ENCODE measurements at places on chromosomes 2 and 18. TPM values are rescaled to one million over a fixed set of nuclear protein-coding genes. Genes with fewer than 3 reads are reported as not detected.
A peak's percentile ranks its signal among the peaks of the same experiment; 100 is the strongest.

The IL1RL2 gene
- total RNA-seq: 0.33 TPM

The TMEM200C gene
- not detected for total RNA-seq

The PPM1G gene
- 191 TPM for total RNA-seq

The WIPF1 gene
- 317 TPM for total RNA-seq

The SULT1C2 gene
- not detected for total RNA-seq

The VWC2L gene
- total RNA-seq: not detected

The SLC30A3 gene
- total RNA-seq: 0.33 TPM

The AFF3 gene
- total RNA-seq: 0.53 TPM

DNA sequence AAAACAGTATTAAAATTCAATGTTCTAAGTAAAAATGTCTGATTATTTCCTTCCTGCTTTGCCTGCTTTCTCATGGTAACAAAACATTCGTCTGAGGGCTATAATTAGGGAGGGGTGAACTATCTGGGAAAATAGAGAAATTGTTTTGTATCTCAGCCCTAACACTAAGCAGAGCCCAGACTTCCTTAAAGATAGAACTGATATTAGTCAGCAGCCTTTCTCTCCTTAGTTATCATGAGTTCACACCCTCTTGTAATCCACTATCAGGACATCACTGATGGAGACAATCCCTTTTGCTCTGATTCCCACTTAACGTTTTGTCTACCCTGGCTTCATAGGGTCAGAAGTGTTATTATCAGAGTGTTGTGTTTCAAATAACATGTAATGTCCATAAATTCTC lies 701.1 kb upstream of the ZEB2 start:
- DNase-seq: no peak
- no peak overlapping the region for H3K4me3 ChIP-seq
- no peaks in the 10 kb centered on the region for H3K4me1 ChIP-seq

DNA sequence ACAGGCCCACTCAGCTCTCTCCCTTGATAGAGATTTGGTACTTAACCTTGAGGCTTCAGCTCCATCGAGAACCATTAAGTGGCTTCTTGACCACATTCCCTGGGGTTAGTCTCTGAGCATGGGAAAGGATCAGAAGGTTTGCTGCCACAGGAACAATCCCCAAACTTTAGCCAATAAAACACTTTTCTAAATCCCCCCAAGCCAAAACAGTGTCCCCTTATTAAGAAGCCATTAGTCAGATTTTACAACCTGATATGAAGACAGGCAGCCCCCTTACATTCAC lies 37.7 kb upstream of the SLC8A1 start:
- peak overlapping the region; percentile 20 for H3K4me3 ChIP-seq
- H3K27ac ChIP-seq: no peak overlapping the region
- no peaks in the 10 kb centered on the region for H3K4me1 ChIP-seq
- no peaks in the 10 kb centered on the region for H3K36me3 ChIP-seq
- DNase-seq: no peak

DNA sequence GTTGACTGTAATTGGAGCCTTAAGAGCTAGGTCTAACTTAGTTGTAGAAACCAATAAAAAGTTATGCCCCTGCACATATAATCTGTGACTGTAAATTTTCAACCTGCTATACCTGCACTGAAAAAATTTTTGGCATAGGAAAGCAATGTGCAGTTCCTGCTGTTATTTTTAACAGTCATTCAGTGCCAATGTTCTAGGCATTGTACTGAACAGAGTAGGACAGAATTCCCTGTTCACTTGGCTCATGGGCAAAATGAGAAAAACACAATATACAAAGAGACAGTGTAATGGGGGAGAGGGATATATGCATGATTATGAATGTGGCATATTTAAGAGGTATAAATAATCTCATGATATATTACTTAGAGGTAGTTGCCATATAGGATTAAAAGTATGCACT lies 458.0 kb downstream of the TGIF1 start:
- no peak overlapping the region for H3K27ac ChIP-seq
- H3K4me3 ChIP-seq: no peak overlapping the region
- H3K4me1 ChIP-seq: no peaks in the 10 kb centered on the region
- H3K36me3 ChIP-seq: no peaks in the 10 kb centered on the region

DNA sequence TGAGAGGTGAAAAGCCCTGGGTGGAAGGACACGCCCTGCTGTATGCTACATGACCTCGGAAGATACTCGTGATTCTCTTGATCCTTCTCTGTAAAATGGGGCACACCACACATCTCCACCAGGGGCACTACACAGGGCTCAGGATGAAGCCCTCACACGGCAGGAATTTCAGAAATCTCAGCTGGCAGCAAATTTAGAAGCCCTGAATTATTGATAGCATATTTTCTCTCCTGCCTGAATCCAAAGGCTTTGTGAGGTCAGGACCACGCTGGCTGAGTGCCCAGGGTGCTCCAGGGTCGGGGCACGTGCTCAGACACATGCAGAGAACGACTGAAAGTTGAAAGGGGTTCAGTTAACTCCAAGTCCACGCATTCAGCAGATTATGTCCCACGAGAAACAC lies 42.1 kb upstream of the GALR1 start:
- no peak overlapping the region for H3K4me3 ChIP-seq
- H3K4me1 ChIP-seq: peaks cover 38% of the 10 kb centered on the region
- no peaks in the 10 kb centered on the region for H3K36me3 ChIP-seq
- peak; percentile 41 for DNase-seq

GRCh38 chr2:141201016-141201565 lies 929.7 kb downstream of the LRP1B start:
- no peak overlapping the region for H3K4me3 ChIP-seq
- DNase-seq: no peak
- H3K27me3 ChIP-seq: no peaks in the 10 kb centered on the region
- H3K27ac ChIP-seq: no peak overlapping the region

- no peaks in the 10 kb centered on the region for H3K36me3 ChIP-seq
- no peak for DNase-seq
- H3K4me1 ChIP-seq: no peaks in the 10 kb centered on the region
- H3K27me3 ChIP-seq: no peaks in the 10 kb centered on the region
- H3K4me3 ChIP-seq: no peak overlapping the region
These were observed 28.4 kb downstream of the AOX1 start for GRCh38 chr2:200614249-200614648.

- no peak for DNase-seq
- H3K27ac ChIP-seq: peak overlapping the region; percentile 48
- peak overlapping the region; percentile 93 for H3K4me3 ChIP-seq
- H3K27me3 ChIP-seq: peaks cover 5% of the 10 kb centered on the region
- H3K4me1 ChIP-seq: peaks cover 13% of the 10 kb centered on the region
- no peaks in the 10 kb centered on the region for H3K36me3 ChIP-seq
These were observed 821 bp upstream of the EML6 start for GRCh38 chr2:54722641-54723040.

DNA sequence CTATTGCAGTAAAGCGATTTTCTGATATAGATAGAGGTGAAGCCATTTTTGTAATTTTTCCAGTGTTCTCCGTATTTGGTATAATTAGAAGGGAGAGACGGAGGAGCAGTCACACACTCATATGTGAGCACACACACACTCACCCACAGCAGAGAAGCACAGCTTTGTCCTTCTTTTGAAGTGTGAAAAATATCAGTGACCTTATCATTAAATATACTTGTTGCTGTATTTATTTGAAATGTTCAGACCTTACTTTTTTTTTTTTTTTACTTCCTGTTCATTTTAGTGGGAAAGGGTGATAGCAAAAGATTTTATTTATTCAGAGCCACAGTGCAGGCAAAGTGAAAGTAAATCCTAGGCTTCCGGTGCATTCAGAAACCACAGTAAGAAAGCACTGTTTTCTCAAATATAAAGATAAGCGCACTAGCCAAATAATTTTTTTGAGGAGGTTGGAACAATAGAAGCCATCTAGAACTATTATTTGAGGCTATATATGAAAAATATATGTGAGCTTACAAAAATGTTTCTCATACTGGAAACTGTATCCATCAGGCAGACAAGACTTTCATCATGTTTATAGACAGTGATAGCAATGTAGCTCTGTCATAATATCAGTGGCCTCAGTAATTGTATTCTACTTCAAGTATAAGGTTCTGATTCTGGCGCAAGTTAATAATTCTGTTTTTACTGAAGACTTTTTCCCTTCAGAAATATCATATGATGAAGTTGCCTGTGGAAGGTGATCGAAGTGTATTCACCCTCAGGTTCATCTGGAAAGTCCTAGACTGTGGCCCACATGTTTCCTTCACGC lies 37.2 kb downstream of the TSHZ1 start:
- H3K4me1 ChIP-seq: peaks cover 43% of the 10 kb centered on the region
- no peaks in the 10 kb centered on the region for H3K27me3 ChIP-seq
- DNase-seq: no peak
- peak overlapping the region; percentile 42 for H3K4me3 ChIP-seq
- peak overlapping the region; percentile 27 for H3K27ac ChIP-seq

- no peaks in the 10 kb centered on the region for H3K36me3 ChIP-seq
- H3K27ac ChIP-seq: no peak overlapping the region
- no peaks in the 10 kb centered on the region for H3K27me3 ChIP-seq
- H3K4me3 ChIP-seq: no peak overlapping the region
These were observed 169.4 kb downstream of the DNAH7 start for GRCh38 chr2:195899226-195899625.

- no peak overlapping the region for H3K4me3 ChIP-seq
- H3K4me1 ChIP-seq: no peaks in the 10 kb centered on the region
- H3K27ac ChIP-seq: no peak overlapping the region
- DNase-seq: no peak
- H3K36me3 ChIP-seq: no peaks in the 10 kb centered on the region
These were observed 87.8 kb downstream of the HDAC4 start for GRCh38 chr2:239312741-239313667.

- H3K4me3 ChIP-seq: no peak overlapping the region
- H3K27ac ChIP-seq: no peak overlapping the region
- no peaks in the 10 kb centered on the region for H3K36me3 ChIP-seq
- H3K27me3 ChIP-seq: no peaks in the 10 kb centered on the region
- H3K4me1 ChIP-seq: no peaks in the 10 kb centered on the region
These were observed 298.5 kb downstream of the INSIG2 start for GRCh38 chr2:118386641-118387302.

DNA sequence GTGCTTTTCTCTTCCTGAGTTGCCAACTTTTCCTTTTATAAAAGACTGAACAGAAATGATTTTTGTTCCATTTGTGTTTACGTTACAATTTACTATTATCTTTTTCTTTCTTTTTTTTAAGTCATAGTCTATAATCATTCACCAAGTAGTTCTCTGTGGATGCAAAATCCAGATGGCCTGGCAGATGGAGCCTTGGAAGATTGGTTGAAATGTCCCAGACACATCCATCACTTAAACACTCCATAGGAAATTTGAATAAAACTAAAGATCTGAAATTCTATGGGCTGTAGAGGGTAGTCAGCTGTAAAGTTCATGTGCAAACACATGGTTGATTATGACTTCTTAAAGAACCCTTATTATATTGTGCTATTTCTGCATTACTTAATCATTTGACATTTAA lies 164.8 kb upstream of the DOCK10 start:
- no peak for DNase-seq
- no peaks in the 10 kb centered on the region for H3K4me1 ChIP-seq
- H3K36me3 ChIP-seq: no peaks in the 10 kb centered on the region
- H3K27ac ChIP-seq: no peak overlapping the region

GRCh38 chr2:76180676-76181075 lies 470.0 kb upstream of the GCFC2 start:
- no peaks in the 10 kb centered on the region for H3K27me3 ChIP-seq
- H3K27ac ChIP-seq: no peak overlapping the region
- H3K4me1 ChIP-seq: no peaks in the 10 kb centered on the region
- DNase-seq: no peak

GRCh38 chr18:79871026-79871390 lies 73.3 kb downstream of the KCNG2 start:
- peak; percentile 40 for DNase-seq
- H3K27ac ChIP-seq: no peak overlapping the region
- H3K27me3 ChIP-seq: no peaks in the 10 kb centered on the region
- H3K4me1 ChIP-seq: no peaks in the 10 kb centered on the region

- no peak overlapping the region for H3K4me3 ChIP-seq
- H3K27ac ChIP-seq: no peak overlapping the region
- no peaks in the 10 kb centered on the region for H3K4me1 ChIP-seq
- H3K27me3 ChIP-seq: no peaks in the 10 kb centered on the region
- H3K36me3 ChIP-seq: no peaks in the 10 kb centered on the region
These were observed 120.4 kb downstream of the PKP4 start for GRCh38 chr2:158577141-158577540.

- no peak for DNase-seq
- no peaks in the 10 kb centered on the region for H3K4me1 ChIP-seq
These were observed 220.7 kb downstream of the LRRTM4 start for GRCh38 chr2:77301441-77301840.
